Non-pigmented ciliary epithelial cell (primary cell): ENCODE measurements at places on chromosomes 11 and 22.

GRCh38 chr11:102223859-102224258 lies 93.4 kb upstream of the BIRC3 start:
- DNase-seq, result no peak

GRCh38 chr22:31789803-31790202 lies 36.0 kb downstream of the DEPDC5 start:
- no peak for DNase-seq

DNA sequence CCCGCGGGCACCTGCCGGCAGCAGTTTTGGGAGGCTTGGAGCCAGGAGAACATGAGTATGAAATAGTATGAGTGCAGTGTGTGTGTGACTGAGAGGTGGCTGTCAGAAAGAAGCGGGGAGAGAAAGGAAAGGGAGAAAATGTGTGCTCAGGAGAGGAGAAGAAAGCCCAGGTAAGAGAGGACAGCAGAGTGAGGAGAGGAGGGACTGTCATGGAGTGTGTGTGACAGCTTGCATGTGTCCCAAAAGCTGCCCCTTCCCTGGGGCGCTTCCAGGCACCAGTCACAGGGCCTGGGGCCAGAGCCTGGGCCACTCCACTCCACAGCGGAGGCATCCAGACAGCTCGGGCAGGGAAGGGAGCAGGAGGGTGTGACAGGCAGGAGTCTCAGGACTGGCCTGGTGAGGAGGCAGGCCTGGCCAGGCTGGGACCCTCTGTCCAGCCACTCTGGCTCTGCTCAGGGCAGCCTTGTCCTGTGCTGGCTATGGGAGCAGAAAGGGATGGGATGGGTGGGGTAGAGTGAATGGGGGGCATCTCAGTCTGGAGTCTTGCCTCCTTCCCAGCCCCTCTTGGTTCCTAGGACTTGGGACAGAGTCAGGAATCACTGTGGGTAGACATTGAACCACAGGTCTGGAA lies 949 bp downstream of the MMP11 start:
- no peak for DNase-seq

DNA sequence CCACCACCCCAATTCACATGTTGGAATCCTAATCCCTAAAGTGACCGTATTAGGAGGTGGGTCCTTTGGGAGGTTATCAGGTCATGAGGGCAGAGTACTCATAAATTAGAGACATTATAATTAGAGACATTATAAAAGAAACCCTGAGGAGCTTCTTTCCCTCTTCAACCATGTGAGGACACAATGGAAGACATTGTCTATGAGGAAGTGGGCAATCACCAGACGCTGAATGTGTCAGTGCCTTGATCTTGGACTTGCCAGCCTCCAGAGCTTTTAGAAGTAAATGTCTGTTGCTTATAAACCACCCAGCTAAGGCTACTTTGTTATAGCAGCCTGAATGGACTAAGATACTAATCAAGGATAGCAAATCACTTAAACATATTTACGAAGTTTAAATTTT lies 14.8 kb downstream of the GAB2 start:
- DNase-seq, result no peak

GRCh38 chr11:72705442-72706365 lies 31.5 kb upstream of the PDE2A start:
- no peak for DNase-seq

- DNase-seq, result no peak
These were observed 14.9 kb downstream of the TMEM258 start for GRCh38 chr11:61777234-61778090.

GRCh38 chr11:35303596-35304385 lies 115.6 kb downstream of the SLC1A2 start:
- no peak for DNase-seq

DNA sequence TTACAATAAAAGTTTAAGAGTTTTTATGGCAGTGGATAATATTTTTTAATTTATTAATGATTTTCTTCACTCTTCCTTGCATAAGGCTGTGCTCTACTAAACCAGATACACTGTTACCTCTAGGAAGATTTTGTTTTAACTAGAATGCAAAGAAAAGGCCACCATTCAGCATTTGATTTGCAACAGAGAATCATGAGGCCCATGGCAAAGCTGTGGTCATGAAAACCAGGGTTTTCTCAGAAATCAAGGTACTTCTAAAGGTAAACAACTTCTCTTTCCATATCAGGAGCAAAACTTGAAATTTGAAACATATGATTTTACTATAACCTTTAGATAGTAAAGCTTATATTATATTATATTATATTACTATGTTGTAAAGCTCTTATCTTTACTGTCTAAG lies 94.4 kb downstream of the FAM76B start:
- DNase-seq, result no peak
